ENCODE measurements at places on chromosomes 2 and 18.
A peak's percentile ranks its signal among the peaks of the same experiment; 100 is the strongest.

DNA sequence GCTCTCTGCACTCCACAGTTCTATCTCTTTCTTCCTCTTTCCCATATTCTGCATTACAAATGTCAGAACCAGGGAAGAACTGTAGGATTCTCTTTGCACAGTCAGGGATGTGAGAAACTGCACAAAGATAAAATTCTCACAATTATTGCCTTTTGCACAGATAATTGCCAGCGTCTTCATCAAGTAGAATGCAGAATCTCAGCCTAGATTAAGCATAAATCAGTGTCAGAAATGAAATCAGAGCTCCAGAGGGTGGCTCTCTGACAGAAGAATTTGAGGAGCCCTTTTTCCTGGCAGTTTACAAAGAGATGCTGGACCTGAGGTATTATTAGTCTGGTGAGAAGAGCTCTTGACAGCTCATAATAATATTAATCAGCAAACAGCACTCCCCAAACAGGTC is 173.1 kb downstream of the PTH2R start:
- no peak for DNase-seq

DNA sequence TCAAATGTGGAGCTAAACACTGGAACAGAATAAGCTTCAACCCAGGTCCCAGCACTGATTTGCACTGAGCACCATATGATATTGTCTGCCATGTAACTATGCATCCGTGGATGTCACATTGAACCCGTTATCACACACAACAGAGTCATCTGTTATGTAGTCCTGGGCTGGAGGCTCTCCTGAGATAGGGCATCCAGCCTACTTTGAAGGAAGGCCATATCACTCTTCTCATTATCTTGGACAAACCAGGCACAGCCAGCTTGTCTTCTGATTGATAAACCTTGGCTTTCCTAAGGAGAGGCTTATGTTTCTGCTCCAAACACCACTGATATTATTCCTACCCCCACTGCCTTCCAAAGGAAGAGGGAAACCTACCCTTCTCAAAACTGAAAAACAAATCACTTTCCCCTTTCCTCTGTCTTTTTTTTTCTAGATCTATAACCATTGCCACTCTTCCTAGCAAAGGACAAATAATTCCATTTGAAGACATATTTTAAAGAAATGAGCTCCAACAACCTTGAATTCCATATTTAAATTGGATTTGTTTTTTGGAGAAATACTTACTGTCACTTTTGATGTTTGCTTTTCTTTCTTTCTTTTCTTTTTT is 16.4 kb downstream of the RSAD2 start:
- DNase-seq = no peak

DNA sequence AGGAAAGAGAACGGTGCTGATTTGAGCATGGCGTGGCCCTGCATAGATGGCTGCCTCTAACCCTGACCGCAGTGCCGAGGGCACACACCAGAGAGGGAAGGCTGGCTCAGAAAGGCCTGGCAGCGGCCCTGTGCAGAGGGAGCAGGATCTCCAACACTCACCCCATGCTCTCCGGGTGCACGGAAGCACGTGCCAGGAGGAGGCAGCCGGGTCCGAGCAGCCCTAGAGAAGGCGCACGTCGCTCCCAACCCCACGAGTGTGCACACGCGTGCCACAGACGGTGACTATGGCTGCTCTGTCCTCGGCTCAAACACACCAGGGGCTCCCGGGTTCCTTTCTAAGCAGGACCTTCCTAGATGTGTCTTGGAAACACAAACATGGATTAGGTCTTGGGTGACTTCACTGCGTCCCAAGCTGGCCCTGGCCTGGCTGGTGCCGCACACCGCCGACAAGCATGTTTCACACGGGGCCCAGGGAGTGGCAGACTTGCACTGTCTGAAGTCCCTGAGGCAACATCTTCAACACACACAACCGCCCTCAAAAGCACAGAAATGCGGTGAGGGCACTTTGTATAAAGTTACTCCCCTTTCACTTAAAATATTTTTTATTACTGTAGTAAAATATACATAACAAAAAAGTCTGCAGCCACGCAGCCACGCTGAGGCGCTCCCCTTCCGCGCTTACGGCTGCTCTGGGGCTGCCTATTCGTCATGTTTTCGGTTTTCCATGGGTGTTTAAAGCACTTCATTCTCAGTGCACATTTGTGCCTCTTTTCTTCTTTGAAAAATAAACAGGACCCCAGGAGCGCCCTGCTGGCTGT is 110.0 kb downstream of the ZNF516 start:
- no peak for DNase-seq

- peak; percentile 74 for DNase-seq
These were observed 308.3 kb upstream of the SLC8A1 start for GRCh38 chr2:40760071-40760666.

DNA sequence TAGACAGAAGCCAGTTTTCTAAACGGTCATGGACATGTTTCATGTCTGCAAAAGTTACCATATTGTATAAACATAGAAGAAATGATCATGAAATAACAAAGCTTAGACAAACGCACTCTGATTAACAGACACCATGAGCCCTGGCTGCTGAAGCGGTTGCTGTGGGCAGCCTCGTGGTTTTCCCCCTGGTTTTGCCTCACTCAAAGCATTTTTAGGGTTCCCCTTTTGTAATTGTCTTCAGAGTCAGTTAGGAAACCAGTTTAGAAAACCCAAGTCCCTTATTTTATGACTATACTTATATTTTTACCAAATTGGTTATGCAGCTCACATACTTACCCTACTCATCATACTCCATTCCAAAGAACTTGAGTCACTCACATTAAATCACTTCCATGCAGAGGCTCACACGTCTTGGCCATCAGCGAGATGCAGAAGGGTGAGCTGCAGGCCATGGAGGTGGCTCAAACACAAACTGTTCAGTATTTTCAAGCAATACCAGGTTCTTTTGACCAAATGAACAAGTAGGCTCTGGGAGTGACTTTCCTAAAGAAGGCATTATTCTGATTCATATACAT is 105.6 kb upstream of the SALL3 start:
- peak; percentile 0 for DNase-seq
